ENCODE measurements at places on chromosomes 3 and 15.

GRCh38 chr3:174959556-174960065, 100.5 kb downstream of the NAALADL2 start:
- DNase-seq, result no peak

DNA sequence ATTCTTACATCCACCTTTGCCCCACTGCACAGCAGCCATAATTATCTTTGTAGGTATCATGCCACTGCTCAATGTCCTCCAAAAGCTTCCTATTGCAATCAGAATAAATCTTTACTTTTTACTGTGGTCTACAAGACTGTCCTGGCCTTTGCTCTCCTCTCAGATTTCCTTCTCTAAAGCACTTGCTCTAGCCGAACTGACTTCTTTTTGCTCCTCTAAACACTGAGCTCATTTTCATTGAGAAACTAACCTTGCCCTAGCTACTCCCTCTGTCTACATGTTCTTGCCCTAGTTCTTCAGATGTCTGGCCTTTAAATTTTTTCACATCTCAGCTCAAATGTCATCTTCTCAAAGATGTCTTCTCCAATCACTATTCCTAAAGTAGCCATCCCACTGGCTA, 342.8 kb downstream of the TBC1D5 start:
- DNase-seq, result no peak

DNA sequence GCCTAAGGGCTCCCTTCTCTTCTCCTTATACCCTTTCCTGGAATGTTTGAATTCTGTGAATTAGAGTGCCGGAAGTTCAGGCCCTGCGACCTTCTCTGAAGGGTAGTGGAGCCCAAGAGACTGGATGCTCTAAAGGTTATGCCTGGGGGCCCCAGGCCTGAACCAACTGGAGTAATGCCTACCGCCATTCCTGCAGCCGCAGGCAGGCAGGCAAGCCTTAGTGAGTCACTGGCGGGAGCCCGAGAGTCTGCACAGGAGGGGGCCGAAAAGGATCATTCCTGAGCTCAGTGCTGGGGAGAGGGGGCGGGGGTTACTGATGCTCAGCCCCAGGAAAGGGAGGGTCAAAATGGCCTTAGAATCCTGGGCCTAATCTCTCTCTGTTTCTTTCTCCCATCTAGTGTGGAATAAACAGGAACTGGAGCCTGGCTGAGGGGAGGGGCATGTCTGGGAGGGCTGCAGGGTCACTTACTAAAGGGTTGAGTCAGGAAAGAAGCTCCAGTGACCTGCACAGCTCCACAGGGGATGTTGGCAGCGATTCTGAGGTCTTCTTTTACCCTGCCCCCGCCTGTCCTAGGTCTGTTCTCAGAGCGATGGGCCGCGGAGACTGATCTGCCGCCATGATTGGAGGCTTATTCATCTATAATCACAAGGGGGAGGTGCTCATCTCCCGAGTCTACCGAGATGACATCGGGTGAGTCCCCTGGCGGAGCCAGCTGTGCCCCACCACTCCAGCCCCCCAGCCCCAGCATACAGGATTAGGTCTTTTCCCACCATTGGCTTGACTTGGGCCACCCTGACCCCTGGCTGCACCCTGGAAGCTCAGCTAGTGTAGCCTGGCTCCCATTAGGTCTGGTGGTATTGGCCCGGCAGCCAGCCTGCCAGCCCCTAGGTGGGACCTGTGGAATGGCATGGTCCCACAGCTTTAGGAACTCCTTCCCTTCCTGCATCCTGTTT, 2.0 kb downstream of the AP2M1 start:
- DNase-seq, result peak; percentile 71

DNA sequence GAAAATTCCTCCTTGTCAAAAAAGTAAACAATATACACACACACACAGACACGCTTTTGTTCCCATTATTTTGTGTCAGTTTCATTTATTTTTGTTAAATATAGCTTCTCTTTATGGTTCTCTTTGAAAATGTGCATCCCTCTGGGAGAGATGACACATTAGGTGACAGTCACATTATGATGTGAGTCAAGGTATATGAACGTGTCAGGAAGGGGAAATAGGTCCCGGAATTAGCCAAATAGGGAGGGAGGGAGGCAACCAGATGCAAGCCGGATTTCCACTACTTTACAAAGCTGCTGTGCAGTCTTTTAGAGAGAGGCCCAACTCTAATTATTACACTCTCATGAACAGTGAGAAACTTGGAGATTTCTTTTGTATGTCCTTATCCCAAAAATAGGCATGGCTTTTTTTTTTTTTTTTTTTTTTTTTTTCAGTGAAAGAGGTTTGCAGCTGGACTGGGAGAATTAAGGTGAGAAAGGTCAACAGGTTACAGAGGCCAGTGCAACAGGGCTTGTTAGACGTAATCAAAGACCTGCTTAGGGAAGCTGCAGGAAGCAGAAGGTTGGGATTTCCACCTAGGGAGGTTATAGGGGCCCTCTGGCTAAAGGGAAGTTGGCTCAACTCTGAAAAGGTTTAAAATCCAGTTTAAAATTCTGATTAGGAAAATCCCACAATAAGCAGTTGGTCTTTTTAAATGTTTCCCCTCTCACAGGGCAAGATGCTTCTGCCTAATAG, 240.5 kb upstream of the UBE2E1 start:
- DNase-seq, result no peak

GRCh38 chr3:132569153-132569552, 27.9 kb upstream of the ACKR4 start:
- no peak for DNase-seq

GRCh38 chr15:31477851-31478701, 151.4 kb downstream of the KLF13 start:
- DNase-seq, result no peak

- no peak for DNase-seq
Measured at GRCh38 chr15:76376816-76377215, 40.2 kb downstream of the ISL2 start.

- DNase-seq, result no peak
Measured at GRCh38 chr3:72301779-72302178, 516.8 kb upstream of the PROK2 start.

DNA sequence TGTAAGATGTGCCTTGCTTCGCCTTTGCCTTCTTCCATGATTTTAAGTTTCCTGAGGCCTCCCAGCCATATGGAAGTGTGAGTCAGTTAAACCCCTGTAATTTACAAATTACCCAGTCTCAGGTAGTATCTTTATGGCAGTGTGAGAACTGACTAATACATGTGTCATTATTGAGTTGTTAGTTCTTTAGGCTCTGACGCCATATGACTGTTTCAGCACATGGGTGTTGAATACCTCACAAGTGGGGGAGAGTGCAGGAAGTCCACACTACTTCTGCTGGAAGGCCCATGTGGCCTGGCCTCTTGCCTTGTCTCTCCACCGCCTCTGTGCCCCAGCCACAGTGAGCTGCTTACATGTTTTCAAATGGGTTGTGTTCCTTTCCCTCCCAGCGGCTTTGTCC, 28.5 kb downstream of the MFSD1 start:
- DNase-seq, result no peak

DNA sequence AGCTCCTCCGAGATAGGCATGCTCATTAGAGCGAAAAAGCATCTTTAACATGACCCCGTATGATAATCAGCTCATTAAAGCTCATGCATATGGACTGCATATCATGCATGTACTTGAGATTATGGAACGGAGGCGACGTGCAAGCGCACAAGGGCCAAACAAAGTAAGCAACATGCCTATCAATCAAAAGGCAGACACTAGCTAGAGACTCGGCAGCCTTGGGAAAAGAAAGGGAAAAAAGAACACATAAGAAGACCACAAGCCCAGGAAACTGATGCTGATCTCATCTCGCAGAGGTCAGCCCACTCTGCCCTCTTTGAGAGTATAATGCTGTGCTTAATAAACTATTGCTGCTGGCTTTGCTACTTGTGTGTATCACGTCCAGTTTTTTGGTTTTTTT, 2.6 kb upstream of the ACOX2 start:
- DNase-seq, result no peak

- no peak for DNase-seq
Measured at GRCh38 chr3:170078620-170079281, 41.0 kb downstream of the GPR160 start.

DNA sequence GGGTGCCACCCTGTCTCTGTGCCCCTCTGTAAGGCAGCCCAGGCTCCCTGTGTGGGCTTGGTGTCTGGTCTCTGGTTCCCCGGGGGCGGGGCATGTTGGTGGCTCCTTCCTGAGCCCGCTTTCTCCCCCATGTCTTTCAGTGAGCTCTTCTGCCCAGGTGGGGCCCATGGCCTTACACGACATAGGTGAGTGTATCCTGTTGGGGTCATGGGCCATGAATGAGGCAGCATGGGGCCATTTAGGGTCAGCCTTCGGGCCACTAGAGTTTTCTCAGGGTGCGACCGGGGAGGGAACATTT, 195.1 kb downstream of the UBE3A start:
- DNase-seq, result no peak

- DNase-seq, result no peak
Measured at GRCh38 chr3:66317750-66318376, 97.1 kb downstream of the SLC25A26 start.

DNA sequence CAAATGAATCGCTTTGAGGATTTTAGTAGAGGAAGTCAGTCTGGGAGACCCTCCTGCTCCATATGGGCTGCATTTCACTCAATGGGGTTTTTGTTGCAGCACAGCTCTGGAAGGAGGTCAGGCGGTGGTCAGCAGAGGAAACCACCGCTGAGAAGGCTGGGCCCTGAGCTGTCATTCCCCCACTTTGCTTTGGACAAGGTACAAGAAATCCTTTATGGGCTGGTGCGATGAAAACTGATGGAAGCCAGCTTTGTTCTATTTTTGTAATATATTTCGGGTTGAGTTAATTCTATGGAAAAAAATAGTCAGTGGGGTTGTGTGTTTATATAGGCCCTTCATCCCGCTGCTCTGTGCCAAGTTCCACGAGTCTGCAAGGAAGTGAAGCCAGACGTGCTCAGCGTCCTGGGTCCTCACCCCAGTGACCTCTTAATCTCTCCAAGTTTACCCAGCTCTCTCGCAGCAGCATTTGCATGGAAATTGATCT, 157.1 kb upstream of the TMC3 start:
- DNase-seq, result no peak

DNA sequence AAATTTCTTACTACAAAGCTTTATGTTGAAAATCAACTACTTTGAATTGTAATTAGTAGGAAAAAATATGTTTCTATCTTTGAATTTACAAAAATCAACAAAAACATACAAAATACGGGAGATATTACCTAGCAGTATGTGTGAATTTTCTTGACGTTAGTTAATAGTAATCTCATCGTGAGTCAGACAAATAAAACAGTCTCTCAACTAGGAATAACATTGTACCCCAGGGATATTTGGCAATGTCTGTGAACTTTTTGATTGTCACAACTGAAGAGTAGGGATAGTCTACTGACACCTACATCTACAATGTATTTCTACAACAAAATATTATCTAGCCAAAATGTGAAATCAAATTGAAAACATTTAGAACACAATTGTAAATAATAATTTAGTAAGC, 250.3 kb downstream of the POLQ start:
- no peak for DNase-seq

GRCh38 chr15:32998979-32999672, 195.4 kb downstream of the FMN1 start:
- DNase-seq, result no peak

DNA sequence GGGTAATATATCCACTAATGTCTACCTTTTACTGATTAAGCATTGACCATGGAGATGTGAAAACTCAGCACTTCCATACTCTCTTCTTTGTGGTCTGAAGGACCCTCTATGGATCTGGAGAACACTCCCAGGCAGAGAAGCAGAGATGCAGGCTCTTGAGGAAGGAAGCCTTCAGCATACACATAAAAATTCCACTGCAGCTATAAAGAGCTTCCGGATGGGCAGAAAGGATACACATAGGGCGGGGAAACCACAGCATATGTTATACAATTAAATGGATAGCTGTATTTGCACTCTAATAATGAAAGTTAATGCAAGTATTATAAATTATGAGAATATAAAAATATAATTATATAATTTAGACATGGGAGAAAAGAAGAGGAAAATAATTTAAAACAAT, 1258.2 kb upstream of the ALCAM start:
- DNase-seq, result no peak

- no peak for DNase-seq
Measured at GRCh38 chr3:129181819-129182218, 1.9 kb downstream of the CNBP start.

- no peak for DNase-seq
Measured at GRCh38 chr3:58000306-58001085, 7.7 kb upstream of the FLNB start.

- DNase-seq, result no peak
Measured at GRCh38 chr15:73822998-73823397, 50.4 kb upstream of the TBC1D21 start.

DNA sequence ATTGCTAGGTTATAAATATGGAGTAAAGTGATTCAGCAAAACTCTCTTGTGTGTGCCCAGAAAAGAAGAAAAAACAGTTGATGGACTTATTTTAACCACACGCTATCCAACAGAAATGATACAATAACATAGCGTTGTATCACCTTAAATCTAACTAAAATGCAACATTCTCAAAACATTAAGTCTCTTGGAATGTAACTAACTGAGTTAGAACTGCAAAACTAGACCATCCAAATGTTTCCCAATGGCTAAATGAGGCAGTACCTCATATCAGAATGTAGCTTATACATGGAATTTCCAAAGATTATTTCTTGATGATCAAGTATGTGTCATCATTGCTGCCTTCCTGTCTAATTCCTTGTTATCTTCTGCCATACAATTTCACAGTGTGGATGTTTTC, 187.9 kb downstream of the CNTN3 start:
- DNase-seq, result no peak

- DNase-seq, result peak; percentile 45
Measured at GRCh38 chr15:70111203-70112073, 13.7 kb upstream of the TLE3 start.

- no peak for DNase-seq
Measured at GRCh38 chr3:22315925-22316324, 564.9 kb upstream of the ZNF385D start.

GRCh38 chr15:41930221-41930866, 36.5 kb upstream of the SPTBN5 start:
- DNase-seq, result no peak

- no peak for DNase-seq
Measured at GRCh38 chr3:126102530-126102951, 18.6 kb upstream of the SLC41A3 start.

DNA sequence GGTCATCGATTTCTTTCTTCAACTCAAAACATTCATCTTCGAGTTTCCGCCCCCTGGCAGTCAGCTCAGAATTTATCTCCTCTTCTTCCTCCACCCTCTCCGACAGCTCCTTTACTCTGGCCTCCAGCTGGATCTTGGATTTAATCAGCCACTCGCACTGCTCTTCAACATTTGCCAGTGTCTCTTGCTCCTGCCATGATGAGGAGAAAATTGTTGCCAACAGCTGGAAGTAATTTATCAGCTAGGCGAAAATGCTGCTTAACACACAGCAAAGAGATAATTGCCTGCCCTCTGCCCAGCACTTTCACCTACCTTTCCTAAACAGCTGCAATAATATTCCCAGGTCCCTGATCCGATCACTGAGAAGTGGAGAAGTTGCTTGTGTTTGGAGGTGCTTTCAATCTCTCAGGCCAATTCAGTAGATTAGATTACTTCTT, 69.3 kb downstream of the MYH15 start:
- no peak for DNase-seq

GRCh38 chr3:168988853-168989252, 674.7 kb downstream of the MECOM start:
- DNase-seq, result no peak

Data from NCI-H510A (cell line).